ENCODE measurements at places on chromosomes 3 and 15. TPM values are rescaled to one million over a fixed set of nuclear protein-coding genes. Genes with fewer than 3 reads are reported as not detected.
A peak's percentile ranks its signal among the peaks of the same experiment; 100 is the strongest.

TMEM266 gene
- 0.33 TPM for total RNA-seq

- peak; percentile 20 for DNase-seq
Measured at GRCh38 chr3:72008226-72008996, 223.5 kb upstream of the PROK2 start.

DNA sequence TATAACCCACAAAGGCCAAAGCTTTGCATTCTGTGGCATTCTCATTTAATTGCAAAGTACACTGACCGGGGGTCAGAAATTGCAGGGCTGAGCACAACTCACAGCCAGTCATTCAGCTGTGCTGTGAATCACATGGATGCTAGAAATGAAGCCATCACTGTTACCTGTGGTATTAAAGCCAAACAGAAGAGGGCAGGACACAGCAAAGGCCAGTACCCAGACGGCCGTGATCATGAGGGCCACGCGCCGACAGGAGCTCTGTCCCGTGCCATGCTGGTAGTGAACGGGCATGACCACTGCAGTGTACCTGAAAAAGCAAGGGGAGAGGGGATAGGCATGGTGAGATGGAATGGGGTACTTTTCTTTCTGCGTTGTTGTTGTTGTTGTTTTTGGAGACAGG lies 31.6 kb downstream of the DRD3 start:
- no peak for DNase-seq

DNA sequence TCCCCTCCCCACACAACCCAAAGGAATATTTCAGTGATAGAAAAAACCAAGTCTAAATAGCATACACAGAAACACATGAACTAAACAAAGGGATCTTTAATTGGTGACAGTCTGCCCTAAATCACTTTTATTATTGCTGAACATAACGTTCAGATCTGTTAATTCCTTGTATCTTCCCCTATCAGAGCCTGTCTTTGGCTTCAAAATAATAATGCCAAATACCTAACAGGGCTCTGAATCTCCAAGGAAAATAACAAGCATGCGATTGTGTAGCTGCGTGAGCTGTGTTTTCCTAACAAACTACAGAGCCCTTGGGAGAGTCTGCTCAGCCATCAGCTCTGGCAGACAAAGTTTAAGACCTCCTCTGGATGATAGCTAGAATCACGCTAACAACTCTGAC lies 1010.1 kb downstream of the ROBO1 start:
- no peak for DNase-seq

DNA sequence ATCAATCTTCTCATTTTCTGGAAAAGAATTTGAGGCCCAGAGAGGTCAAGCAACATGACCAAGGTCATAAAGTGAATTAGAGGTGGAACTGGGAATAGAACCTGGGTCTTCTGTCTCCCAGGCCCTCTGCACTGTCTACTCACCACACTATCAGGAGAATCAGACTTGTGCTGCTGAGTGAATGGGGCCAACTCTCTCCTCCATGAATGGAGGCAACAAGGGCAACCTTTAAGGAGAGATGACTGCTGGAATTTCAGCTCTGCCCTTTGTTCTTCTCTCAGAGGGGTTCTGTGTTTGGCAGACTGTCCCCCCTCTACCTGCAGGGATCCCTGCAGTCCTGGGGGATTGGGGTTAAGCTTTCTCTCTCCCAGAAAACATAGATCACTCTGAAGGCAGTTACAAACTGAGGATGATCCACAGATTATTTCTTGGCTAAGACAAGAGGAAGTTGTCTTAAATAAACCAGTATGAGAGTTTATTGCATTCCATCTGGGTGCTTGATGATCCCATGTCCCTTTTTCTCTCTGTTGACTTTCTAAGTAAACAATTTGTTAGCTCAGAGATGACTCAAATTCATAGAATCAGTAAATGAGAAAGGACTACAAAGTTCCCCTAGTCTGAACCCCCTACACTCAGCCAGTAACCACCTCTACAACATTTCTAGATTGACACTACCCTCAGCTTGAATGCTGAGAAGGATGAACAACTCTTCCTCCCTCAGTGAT lies 99.0 kb upstream of the LIPC start:
- DNase-seq = peak; percentile 3
